ENCODE measurements at places on chromosomes 5 and 9.

- DNase-seq = no peak
Measured at GRCh38 chr5:80834710-80835109, 125.5 kb upstream of the RASGRF2 start.

GRCh38 chr9:34994260-34994899, 4.8 kb downstream of the DNAJB5 start:
- DNase-seq = no peak

- DNase-seq = no peak
Measured at GRCh38 chr5:58501778-58502417, 10.7 kb downstream of the GAPT start.

GRCh38 chr9:133726401-133727276, 11.5 kb downstream of the SARDH start:
- no peak for DNase-seq

DNA sequence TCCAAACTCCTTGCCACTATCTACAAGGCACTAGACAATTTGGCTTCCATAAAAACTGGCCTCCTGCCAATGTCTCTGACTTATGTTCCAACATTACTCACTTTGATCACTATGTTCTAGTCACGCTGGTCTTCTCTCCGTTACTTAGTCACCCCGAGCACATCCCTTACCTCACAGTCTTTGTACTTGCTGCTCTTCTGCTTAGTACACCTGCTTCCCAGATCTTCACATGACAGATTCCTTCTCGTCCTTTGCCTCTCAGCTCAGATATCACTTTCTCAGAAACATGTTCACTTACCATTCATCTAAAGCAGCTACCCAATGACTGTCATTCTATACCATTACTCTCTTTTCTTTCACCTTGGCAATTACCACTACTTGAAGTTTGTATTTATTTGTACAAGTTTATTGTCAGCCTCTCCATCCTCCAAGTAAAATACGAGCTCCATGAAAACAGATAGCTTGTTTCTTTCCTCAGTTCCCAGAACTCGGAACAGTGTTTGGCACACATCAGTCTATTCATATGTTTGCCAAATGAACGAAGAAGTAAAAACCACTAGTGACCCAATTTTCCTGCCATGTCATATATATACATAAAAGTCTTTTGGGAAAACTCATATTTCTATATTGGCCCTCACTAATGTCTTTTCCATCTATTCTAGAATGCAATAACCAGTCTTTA, 5.9 kb upstream of the SLC22A5 start:
- no peak for DNase-seq

GRCh38 chr5:81134066-81134465, 99.1 kb upstream of the CKMT2 start:
- no peak for DNase-seq

DNA sequence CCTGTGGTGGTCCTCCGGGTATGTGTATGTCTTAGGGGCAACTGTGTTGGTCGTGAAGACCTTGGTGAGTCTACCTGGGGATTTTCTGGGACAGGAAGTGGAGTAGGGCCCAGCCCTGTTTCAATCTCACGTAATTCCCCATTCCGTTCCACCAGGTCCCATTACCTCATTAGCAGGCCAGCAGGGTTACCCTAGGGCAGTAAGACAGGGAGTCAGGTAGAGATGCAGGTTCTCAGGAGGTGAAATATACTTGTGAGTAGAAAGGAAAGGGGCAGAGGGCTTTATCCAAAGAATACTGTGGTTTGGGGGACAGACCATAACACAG, 56.5 kb downstream of the MACROH2A1 start:
- no peak for DNase-seq

- DNase-seq = no peak
Measured at GRCh38 chr5:139394123-139394653, 716 bp downstream of the PROB1 start.

DNA sequence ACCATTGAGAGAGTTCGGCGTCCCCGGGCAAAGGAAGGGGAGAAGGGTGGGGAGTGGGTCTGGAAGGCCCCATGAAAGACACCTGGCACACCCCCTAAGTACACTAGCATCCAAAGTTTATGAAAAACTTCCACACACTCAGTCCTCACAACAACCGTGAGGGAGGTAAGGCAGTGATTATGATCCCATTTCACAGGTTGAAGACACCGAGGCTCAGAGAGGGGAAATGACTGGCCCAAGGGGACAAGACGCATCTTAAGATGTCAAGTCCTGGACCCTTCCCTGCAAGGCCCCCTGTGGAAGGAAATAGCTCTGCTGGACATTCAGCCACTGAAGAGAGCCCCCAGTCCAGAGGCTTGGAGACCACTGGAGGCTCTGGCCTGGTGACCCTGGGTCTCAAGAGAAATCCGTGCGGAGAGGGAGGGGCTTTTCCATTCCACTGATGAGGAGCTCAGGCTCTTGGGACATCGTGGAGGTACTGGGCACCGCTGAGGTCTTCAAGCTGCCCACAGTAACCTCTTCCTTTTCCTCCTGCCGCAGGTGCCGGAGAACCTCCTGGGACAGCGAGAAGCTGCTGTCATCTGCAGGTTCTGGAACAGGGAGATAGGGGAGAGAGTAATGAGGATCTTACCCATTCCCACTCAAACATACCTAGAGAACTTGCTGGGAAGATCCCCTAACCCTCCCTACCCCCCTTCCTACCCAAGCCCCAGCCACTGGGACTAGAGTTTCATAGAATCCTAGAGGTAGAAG, 5.2 kb downstream of the SMIM33 start:
- no peak for DNase-seq

GRCh38 chr5:197892-198489, 6.7 kb downstream of the LRRC14B start:
- DNase-seq = no peak

DNA sequence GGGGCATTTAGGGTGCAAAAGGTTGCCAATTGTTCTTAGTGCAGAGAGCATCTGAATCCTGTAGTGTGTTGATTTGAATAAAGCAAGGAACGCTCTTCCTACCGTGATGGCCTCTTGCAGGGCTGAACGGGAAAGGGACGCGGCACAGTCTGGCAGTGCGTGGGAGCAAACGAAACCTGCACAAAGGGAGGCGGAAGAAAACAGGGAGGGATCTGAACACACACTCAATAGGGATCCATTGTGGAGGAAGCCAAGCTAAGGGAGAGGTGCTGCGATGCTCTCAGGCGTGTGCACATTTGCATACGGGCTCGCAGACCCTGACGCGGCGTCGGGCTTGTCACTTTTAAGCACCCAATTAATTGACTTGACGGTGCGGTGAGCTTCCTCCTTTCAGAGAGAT, 414.0 kb upstream of the IRX1 start:
- no peak for DNase-seq

- no peak for DNase-seq
Measured at GRCh38 chr5:176959051-176959450, 47.5 kb downstream of the UIMC1 start.

GRCh38 chr9:73577848-73578247, 426.2 kb downstream of the ANXA1 start:
- no peak for DNase-seq

DNA sequence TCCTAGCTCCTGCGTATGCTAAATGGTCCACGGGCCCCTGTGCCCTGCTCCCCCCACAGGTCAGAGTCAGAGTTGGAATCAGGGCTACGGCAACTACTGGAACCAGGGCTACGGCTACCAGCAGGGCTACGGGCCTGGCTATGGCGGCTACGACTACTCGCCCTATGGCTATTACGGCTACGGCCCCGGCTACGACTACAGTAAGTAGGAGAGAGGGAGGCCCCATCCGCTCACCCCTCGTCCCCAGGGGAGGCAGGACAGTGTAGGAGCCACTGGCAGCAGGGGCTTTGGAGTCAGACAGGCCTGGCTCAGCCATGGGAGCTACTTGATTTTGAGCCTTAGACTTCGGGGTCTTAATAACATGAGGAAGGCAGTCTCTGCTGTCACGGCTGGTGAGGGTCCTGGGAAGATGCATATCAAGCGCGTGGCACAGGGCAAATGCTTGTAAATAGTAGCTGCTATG, 5.8 kb downstream of the HNRNPAB start:
- no peak for DNase-seq

- DNase-seq = no peak
Measured at GRCh38 chr5:8188874-8189565, 320.1 kb downstream of the MTRR start.

- DNase-seq = no peak
Measured at GRCh38 chr5:33276628-33276950, 164.2 kb upstream of the TARS1 start.

- DNase-seq = no peak
Measured at GRCh38 chr5:41763574-41763973, 106.7 kb downstream of the OXCT1 start.

- no peak for DNase-seq
Measured at GRCh38 chr9:128024761-128025308, 42.3 kb downstream of the NAIF1 start.

- DNase-seq = no peak
Measured at GRCh38 chr5:171975262-171975876, 31.1 kb downstream of the FBXW11 start.

GRCh38 chr9:132207839-132208615, 46.2 kb downstream of the NTNG2 start:
- DNase-seq = no peak

DNA sequence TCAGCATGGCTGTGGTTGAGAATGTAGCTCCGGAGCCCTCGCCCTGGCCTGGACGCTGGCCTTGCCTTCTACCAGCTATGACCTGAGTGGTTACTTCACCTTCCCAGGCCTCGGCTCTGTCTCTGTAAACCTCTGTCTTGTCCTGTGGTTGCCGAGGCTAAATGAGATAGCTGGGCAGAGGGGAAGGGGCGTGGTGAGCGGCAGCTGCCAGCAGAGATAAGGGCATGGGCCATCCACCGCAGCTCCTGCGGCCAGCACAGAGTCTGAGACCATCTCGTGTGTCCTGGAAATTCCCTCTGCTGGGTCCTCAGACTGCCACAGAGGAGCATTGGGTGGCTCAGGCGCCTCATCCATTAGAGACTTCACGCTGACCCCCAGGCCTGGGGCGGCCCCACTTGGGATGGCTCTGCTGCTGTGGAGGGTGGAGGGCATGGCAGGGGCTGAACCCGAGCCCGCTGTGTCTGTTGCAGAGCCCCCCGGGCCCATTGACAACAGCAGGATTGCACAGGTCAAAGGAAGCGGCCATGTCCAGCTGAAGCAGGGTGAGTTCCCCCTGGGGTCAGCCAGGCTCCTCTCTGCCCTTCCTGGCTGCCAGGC, 43.9 kb downstream of the USP20 start:
- DNase-seq = no peak

GRCh38 chr9:137989156-137989555, 111.6 kb downstream of the CACNA1B start:
- no peak for DNase-seq

GRCh38 chr5:169710675-169711074, 73.6 kb downstream of the DOCK2 start:
- no peak for DNase-seq

- DNase-seq = no peak
Measured at GRCh38 chr5:38518341-38518740, 38.1 kb downstream of the LIFR start.

- no peak for DNase-seq
Measured at GRCh38 chr5:14286007-14286406, 142.9 kb downstream of the TRIO start.

DNA sequence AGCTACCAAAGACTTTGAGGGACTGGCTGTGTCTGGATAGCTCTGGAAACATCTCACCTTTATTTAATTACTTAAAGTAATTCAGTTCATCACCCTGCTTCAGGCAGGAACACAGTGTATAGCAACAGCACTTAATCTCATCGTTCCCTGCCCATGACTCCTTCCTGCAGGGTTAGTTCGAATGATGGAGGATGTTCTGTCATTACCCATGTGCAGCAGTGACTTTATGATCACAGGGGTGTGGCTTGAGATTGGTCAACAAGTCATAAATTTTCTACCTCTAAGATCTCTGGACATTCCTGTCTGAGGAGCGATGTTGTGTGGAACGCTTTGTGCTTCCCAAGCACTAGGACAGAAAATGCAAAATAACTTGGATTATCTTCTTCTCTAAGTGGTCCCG, 37.1 kb upstream of the PRUNE2 start:
- DNase-seq = no peak

- DNase-seq = no peak
Measured at GRCh38 chr5:168300326-168301182, 9.1 kb downstream of the WWC1 start.

DNA sequence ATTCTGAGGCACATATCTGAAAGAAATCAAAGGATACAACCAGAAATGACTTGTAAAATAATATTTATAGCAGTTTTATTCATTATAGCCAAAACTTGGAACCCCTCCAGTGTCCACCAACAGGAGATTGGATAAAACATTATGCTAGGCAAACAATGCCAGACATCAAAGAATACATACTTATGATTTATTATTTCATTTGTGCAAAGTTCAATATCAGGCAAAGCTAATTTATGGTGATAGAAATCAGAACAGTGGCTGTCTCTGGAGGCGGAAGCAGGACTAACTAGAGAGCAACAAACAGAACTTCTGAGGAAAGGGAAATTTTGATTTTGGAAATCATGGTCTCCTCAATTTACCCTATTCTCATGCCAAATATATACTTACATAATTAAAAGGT, 193.1 kb downstream of the ICE1 start:
- no peak for DNase-seq

Measured in stimulated activated CD8-positive, alpha-beta memory T cell treated with anti-CD3 and anti-CD28 coated beads, Interleukin-4, amount 100 ng/mL, for 1 hour (primary cell).